Stimulated activated CD4-positive, alpha-beta T cell treated with anti-CD3 and anti-CD28 coated beads, Interleukin-1b, Interleukin-23, amount 100 ng/mL, for 1 hour (primary cell): ENCODE measurements at places on chromosomes 12 and 14.

GRCh38 chr12:51262758-51263177 is 7.4 kb downstream of the SMAGP start:
- no peak for DNase-seq

DNA sequence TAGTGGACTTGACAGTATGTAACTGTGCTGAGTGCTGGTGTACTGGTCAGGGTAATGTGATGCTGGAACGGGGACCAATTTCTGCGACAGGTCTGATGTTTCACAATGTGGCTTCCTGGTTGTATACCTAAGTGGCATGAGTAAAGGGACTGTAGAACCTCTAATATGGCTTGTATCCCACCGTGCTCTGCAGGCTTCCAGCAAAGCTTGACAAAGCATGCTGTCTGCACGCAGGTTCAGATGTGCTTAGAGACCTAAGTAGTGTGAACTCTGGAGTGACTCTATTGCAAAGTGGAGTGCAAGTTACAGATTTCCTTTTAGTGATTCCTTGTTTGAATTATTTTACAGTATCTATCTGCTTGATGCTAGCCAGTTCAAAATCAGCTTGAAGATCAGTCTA is 415.8 kb upstream of the NOVA1 start:
- no peak for DNase-seq

GRCh38 chr12:47837190-47838171 is 17.8 kb upstream of the HDAC7 start:
- no peak for DNase-seq

- DNase-seq, result no peak
These were observed 131.0 kb upstream of the TMTC2 start for GRCh38 chr12:82555699-82556098.

- DNase-seq, result no peak
These were observed 30.9 kb downstream of the MYO1H start for GRCh38 chr12:109378569-109378968.

- DNase-seq, result no peak
These were observed 128.9 kb downstream of the SNAPC1 start for GRCh38 chr14:61891170-61891569.

DNA sequence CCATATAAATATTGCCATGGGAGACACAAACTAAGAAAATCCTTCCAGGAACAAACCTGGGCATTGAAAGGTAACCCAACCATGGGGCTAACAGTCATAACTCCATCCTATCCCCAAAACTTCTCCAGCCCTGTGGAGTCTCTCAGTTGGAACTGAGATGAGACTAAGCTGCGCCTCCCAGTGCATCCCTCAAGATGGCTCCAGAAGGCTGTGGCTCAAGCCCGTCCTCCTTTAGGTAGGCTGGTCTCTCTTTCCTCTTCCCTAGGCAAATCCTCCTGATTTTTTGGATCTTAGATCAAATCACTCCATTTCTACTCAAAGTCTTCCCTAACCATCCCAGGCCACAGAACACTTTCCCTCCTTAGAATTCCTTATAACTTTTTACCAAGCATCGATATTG is 364.3 kb upstream of the CCDC196 start:
- DNase-seq, result no peak

DNA sequence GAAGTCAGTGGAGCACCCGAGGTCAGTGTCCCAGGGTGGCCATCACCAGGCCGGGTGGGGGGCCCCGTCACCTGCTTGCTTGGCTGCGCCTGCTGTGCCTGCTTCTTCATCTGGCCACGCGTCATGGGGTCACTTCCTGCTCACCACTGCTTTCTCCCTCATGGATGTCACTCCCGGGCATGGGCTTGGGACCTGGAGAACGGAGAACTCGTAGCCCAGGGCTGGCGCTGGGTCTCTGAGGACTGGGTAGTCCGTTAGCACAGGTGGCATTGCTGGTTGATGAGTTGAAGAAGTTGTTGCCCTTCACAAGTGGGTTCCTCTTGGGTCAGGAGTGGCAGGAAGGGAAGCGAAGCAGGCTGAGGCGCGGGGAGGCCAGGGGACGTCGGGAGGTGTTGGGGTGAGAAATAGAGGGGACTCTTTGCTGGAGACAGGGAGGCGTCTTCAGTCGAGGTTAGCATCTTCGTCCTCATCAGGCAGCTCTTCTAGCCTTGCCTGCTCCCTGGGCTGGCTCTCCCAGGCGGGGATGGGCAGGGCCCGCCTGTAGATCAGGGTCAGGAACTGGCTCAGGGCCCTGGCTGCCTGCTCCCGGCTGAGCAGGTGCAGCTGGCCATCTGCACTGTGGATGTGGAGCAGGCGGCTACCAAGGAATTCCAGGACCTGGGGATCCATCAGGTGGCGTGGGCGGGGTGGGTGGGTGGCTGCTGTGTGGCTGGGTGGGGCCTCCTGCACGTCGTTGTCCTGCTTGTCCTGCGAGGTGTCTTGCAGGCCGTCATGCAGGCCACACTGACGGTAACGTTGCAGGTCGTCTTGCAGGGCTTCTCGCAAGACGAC is 23.0 kb downstream of the RTL1 start:
- no peak for DNase-seq

- DNase-seq, result no peak
These were observed 4.9 kb upstream of the DYNLL1 start for GRCh38 chr12:120490833-120491512.

DNA sequence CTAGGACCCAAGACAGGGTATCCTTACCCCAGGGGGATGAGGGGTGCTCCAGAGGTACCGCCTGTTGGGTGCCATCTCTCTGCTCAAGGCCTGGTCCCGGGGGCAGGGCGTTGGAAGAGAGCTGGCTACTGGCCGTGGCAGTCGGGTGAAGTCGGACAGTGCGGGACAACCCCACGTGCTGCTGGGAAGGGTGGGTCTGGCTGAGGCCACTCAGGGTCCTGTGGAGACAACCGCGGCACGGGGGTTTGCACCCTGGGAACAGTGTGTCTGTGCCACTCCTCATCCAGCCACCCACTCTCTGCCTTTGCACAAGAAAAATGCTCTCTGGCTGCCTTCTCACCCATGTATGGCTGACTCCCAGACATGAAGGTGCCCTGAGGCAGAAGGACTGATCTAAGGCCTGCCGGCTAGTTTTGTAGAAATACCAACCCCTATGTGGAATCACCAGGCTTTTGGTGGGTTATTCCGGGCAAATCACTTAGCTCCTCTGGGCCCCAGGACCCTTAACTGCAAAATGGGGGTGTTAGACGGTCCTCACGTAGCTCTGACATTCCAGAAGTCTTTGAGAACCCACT is 56.5 kb downstream of the LTBP2 start:
- DNase-seq, result no peak

GRCh38 chr14:55048900-55049436 is 2.5 kb upstream of the MAPK1IP1L start:
- DNase-seq, result no peak

DNA sequence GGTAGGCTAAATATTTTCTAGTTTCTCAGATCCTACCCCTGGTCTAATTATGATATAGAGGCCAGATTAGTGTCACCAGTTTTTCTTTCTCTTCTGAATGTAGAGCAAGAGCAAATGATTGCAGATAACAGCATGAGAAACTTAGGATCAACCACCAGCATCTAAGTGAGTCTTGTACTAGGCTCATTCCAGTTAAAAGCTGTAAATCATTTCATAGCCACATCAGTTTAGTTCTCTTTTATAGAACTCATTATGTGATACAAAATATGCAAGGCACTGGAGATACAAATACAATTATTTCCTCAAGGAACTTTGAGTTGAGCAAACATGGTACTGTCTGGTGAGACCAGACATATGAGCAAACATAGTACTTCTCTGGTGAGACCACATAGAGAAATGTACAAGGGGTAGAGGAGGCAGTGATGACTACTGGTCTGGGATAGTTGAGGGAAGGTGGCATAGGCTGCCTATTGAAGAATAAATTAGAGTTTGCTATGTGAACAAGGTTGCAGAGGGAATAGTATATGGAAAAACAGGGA is 59.5 kb downstream of the CRADD start:
- no peak for DNase-seq

GRCh38 chr14:52328276-52328675 is 14.2 kb downstream of the PTGER2 start:
- DNase-seq, result no peak

- no peak for DNase-seq
These were observed 23.2 kb downstream of the HSPB8 start for GRCh38 chr12:119201789-119202543.

DNA sequence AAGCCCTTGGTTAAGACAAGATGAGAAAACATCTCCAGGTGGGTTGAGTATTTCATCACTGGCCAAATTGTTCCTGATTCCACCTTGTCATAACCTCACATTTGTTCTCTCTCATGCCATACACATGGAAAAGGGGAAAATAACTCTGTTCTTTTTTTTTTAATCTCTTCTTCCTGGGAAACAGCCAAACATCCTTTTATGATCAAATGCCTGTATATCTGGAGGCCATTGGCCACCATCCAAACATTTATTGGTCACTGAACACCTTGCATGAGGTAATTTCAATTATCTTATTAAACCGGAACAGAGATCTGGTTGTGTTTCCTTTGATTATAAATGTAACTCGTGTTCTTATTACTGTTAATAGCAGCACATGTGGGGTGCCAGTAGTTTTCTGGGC is 469.6 kb downstream of the NPAS3 start:
- no peak for DNase-seq

DNA sequence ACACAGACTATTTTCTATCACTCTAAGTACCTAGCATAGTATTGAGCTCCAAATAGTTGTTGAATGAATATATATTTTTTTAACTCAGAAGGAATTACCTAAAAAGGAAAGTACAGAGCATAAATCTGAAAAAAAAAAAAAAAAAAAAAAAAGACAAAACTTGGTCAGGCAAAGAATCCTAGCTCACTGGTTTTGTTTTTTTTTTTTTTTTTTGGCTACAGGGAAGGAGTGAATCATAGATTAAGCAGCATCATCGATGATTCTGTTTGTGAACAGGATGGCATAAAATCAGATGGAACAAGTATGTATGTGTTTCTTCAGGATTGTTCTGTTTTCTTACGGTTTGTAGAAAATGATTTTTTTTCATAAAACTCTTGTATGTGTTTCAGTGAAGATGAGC is 66.1 kb upstream of the BCAT1 start:
- no peak for DNase-seq

GRCh38 chr12:57001448-57001906 is 4.9 kb downstream of the ZBTB39 start:
- DNase-seq, result peak; percentile 51

GRCh38 chr12:83796531-83796930 is 1109.8 kb downstream of the TMTC2 start:
- no peak for DNase-seq

DNA sequence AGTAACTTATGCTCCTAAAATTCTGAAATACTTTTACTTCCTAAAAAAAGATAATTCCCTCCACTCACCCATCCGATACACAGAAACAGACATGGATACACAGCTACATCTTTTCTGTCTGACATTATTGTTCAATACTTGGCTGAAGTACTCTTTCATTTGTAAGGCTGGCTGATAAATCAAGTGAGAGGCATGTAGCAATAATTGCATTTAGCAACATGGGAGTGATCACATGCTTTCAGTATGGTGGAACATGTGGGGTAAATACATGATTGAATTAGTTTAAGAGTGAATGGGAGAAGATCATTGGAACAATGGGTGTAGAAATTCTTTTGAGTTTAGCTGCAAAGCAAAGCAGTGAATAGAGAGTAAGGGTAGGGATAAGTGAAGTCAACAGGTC is 25.6 kb downstream of the PTPRQ start:
- DNase-seq, result no peak

- DNase-seq, result no peak
These were observed 204.7 kb downstream of the BCL11B start for GRCh38 chr14:99067141-99067920.

DNA sequence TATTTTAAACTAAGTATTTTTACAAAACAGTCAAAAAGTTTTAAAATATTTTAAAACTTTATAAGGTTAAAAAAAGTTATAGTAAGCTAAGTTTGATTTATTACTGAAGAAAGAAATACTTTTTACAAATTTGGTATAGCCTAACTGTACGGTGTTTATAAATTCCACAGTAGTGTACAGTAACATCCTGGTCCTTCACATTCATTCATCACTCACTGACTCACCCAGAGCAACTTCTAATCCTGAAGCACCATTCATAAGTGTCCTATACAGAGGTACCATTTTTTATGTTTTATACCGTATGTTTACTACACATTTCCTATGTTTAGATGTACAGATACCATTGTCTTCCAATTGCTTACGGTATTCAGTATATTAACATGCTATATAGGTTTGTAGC is 170.0 kb downstream of the KLHL28 start:
- no peak for DNase-seq

GRCh38 chr14:105201156-105201924 is 20.2 kb upstream of the NUDT14 start:
- no peak for DNase-seq

- DNase-seq, result no peak
These were observed 35.2 kb downstream of the PPM1H start for GRCh38 chr12:62899568-62900390.

DNA sequence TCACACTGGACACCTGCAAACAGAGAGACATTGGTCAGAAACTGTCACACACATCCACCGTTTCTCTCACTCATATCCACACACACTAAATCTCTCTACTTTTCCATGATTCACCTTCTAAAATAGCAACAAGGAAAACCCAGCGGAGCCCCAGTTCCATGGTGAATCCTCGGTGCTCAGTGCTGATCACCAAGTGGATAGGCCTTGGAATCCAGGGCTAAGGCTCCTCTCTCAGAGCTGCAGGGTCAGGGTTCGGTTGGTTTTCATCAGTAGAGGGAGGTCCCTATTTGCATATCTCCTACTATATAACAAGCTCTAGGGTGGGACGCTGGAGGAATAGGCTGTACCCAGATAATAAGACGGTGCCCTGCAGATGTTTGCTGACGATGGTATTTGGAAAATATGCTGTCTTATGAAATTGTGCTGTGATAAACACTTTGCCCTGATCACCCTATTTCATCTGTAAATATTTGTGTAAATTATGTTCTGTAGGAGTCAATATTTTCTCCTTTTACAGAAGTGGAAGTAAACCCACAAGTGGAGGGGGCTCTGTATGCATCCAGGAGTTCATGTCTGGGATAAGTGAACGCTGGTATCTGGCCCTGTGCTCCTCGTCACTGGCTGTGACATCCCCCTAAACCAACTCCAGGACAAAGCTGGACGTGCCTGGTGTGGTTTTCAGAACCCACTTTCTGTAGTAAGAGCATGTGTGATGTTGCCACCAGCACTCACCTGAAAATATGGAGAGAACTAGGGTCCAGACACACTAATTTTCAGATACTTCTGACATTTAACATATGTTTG is 709.2 kb downstream of the TMEM121 start:
- DNase-seq, result no peak

- no peak for DNase-seq
These were observed 42.9 kb downstream of the ITPK1 start for GRCh38 chr14:93072659-93073357.

- DNase-seq, result no peak
These were observed 34.4 kb downstream of the WBP11 start for GRCh38 chr12:14768823-14769405.
